ENCODE measurements at places on chromosomes 11 and 22.

- DNase-seq: no peak
Measured at GRCh38 chr22:23161029-23161428, 15.8 kb downstream of the RAB36 start.

GRCh38 chr11:119989159-119989821 is 148.6 kb downstream of the TRIM29 start:
- no peak for DNase-seq

GRCh38 chr11:69862797-69863543 is 43.8 kb upstream of the FGF3 start:
- no peak for DNase-seq

DNA sequence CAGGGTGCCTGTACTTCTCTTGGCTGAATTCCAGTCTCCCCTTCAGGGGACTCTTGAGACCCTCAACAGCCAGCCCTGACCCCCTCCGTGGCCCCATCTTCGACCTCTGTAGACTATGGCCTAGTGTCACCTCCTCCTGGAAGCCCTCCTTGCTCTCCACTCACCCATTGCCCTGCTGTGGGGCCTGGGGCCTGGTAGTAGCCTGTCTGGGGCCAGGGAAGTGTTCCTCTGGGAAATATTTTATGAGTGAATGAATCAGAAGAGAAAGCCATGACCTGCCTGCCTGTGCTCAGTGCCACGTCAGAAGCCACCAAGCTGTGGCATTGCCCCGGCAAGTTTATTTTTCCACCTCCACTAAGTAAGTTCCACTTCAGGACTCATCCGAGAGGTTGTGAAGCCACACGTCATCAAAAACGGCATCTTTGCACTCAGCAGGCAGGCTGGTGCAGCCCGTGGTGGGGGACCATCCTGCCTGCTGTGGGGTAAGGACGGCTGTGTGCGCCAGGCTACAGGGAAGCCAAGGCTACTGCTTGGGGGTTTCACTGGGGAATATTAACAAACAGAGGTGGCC is 59.6 kb upstream of the PPARA start:
- DNase-seq: no peak

- DNase-seq: no peak
Measured at GRCh38 chr22:26927821-26928220, 270.4 kb downstream of the MIAT start.

DNA sequence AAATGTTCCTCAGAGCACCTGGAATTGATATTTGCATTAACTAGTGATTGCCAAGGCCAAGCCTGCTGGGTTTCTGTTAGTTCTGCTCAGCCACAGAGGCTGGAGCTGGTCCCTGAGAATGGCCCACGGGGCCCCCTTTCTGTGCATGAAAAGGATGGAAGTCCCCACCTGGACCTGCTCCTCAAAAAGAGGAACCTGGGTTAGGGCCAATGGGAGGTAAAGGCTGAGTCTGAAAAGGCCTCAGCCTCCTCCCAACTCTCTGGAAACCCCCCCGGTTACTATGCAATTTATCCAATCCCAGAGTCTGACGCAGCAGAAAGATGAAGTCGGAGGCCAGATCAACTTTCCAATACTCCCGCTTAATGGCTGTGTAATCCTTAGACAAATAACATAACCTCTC is 6.8 kb upstream of the CREB3L1 start:
- no peak for DNase-seq

DNA sequence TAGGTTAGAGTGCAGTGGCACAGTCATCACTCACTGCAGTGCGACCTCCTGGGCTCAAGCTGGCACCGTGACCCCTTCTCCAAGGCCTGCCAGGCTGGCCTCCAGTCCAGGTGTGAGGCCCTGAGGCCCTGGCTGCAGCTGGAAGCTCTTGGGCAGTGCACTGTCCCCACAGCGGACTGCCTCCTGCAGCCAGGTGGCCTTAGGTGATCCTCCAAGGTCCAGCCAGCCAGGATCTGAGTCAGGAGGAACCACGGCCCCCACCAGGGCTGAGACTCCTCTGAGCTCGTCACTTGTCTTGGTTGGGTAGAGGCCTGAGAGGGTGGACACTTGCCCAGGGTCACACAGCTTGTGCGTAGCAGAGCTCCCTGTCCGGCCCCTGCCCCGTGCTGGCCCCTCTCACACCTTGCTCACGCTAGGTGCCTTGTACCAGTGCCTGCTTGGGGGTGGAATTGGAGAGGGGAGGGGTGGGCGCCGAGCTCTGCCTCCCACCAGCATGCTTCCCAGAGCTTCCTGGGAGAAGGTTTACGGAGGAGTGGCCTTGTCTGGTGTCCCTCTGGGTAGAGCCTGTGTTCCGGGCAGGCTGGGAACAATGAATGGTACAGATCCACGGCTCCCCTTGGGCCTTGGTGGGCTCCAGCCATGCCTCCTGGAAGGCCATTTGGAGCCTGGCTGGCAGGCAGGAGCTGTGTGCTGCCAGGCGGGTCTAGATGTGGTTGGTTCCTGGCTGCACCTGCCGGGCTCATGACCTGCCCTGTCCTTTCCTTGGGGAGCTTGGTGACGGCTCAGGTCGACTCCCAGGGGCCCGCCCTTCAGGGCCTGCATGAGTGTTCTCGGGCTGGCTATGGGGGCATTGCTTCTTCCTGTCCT is 20.6 kb downstream of the KCNQ1 start:
- no peak for DNase-seq

GRCh38 chr11:11998091-11998781 is 10.2 kb downstream of the DKK3 start:
- no peak for DNase-seq

All from left renal pelvis (tissue), 4 donors.